NCI-H774 (cell line): ENCODE measurements at places on chromosomes 7 and 10.

DNA sequence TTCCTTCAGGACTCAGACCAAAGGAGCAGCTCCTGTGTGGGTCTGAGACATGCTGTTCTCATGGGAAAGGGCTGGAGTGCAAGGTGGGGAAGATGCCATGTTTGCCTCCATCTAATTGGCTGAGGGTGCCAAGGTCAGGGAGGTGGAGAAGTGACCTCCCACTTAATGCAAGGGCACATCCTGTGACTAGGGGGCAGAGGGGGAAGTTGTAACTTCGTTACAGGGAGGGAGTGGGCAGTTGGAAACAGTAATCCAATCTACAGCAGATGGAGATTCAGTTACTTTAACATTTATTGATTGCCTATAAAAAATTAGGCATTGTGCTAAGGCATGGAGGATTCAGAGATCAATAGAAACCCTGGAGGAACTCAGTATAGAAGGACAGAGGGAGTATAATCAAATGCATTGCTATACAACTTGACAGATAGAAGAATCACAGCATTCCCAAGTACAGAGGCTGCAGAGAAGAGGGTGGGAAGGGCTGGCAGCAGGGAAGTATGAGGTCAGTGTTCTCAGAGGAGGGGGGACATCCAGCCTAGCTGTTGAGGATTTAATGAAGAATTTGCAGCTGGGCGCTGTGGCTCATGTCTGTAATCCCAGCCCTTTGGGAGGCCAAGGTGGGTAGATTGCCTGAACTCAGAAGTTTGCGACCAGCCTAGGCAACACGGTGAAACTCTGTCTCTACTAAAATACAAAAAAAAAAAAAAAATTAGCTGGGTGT, 75.9 kb downstream of the CCNY start:
- no peak for DNase-seq

GRCh38 chr7:81244224-81244623, 325.4 kb upstream of the SEMA3C start:
- no peak for DNase-seq

DNA sequence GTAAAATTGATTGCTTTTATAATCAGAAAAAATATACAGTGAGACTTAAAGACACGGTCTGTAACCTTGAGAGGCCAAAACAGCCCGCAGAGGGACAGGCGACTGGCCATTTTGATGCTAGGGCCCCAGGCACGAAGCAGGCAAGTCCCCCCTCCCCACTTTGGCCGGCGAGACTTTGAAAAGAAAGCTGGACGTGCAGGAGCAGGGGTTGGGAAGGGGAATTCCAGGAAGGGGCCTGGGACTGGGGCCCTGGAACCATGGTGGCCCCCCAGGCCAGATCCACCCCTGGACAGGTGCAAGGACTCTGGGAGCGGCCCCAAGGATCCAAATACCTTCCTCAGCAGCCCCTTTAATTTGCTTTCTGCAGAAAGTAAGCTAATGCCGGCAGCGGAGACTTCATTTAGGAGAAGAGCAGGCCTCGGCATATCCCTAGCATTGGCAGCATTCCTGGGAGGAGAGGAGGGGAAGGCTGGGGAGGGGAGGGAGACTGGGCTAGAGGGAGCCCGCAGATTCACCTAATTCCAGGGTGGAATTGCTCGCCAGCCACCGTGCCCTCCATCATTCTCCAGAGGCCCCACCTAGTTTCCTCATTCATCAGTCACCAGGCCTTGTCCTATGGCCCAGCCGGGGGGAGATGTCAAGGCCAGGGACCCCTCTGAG, 24.9 kb upstream of the TNRC18 start:
- no peak for DNase-seq

DNA sequence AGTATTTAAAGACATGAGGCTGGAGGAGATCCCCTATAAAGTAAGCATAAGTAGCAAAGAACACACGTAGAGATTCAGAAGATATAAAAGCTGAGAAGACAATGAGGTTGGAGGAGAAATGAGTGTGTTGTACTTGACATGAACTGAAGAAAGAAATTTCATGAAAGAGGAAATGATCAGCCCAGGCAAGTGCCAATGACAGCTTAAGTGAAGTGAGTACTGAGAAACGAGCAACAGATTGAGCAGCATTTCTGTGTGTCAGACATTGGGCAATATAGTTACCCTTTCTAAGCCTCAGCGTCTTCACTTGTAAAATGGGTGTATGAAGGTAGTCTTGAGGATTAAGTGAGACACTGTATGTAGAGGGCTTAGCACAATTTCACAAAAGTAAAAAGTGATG, 4.8 kb upstream of the LIPA start:
- no peak for DNase-seq

DNA sequence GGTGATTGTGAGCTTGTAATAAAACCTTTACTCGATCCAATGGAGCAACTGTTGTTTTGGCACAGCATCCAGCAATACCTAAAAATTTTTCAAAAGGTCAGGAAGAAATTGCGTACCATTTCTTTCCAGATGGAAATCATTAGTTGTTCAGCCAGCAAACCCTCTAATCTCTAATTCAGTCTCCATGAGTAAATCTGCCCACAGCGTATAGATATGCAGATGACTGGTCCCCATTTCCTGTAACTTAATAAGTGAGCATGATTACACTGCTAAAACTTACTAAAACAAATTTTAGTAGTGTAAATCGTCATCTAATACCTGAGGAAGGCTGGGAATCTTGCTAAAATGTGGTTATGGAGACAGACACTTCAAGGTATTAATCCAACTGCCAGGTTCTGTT, 10.6 kb downstream of the SLC25A16 start:
- DNase-seq: no peak

DNA sequence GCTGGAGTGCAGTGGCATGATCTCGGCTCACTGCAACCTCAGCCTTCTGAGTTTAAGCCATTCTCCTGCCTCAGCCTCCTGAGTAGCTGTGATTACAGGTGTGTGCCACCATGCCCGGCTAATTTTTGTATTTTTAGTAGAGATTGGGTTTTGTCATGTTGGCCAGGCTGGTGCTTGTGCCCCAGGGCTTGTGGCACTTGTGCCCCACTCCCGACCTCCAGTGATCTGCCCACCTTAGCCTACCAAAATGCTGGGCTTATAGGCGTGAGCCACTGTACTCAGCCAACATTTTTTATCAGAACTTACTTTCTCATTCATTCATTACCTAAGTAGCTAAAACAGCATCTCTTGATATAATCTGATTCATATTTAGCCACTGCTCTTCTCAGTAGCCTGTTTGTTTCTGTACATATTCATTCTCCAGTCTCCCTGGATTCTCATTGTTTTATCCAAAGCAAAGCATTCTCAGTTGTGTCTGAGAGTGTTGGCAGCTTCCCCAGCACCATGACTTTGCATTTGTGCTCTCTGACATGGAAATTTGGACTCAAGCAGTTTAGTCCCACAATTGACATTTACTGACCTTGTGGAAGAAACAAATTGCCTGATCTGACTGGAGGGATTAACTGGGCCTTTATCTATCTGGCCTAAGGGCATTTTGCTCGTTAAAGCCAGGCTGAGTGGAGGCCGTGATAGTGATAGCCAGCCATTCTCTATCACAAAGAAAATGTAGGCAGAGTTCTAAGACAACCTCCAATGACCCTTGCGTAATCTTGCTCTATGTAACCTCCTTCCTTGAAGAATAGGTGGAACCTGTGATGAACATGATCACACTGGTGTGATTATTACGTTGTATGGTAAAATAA, 44.9 kb downstream of the AKR1B15 start:
- DNase-seq: no peak

DNA sequence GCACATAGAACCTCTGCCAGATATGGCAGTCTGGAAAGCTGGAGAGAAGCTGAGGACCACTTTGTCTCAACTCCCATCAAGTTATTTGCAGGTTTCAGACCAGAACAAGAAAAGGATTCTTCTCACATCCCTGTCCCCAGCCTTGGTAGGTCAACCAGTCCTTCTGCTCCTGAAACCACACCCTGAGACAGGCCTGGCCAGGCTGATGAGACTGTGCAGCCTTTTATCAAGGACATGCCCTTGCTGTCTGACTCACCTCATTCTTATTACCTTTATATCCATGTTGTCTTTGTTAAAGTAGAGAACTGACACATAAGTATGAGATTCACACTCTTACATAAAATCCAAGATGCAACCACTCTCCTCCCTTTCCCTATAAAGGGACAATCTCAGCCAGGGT, 354.9 kb downstream of the PLXNA4 start:
- DNase-seq: no peak

DNA sequence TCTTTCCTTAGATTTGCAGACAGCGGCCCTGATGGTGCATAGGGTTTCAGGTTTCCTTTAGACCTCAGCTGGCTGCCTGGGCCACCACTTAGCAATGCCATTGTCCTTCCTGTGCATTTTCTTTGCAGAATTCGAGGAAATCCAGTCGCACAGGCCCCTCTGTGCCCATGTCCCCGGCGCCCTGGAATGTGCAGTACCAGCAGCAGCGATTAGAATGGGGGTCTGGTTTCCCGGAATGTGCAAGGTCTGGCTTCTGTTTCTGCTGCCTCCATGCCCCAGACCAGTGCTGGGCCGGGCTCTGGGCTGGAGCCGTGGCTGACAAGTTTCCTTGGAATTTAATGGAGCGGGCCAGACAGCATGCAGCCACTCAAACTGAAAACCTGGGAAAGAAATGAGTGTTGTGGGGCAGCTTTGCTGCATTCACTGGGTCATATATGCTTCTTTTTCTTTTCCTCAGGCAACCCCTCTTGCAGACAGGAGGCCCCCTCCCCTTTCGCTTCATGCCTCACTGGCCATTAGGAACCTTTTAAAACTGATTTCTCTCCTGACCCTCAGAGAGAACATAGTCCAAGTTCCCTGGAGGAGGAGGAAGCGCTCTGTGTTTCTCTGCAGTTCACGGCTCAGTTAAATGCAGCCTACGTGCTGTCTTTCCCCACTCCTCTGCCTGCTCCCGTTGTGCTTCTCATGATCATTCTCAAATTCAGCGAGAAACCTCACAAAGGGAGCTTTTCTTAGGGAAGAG, 14.4 kb downstream of the HTRA1 start:
- DNase-seq: no peak

DNA sequence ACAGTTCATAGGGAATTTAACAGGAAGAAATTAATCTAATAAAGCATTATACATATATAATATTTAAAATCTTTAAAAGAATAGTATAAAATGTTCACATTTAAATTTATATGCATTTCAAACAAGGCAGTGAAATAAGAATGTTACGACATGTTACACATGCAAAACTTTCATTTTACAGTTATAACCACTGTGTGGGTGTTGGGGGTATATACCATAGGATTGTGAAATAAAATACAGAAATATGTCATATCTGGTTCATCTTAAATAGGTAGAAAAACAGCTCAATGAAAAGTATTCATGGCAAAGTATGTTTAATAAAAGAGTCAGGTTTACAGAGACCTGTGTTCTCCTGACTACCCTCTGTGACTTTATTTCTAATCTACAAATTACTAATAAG, 45.6 kb downstream of the CHCHD3 start:
- DNase-seq: no peak

DNA sequence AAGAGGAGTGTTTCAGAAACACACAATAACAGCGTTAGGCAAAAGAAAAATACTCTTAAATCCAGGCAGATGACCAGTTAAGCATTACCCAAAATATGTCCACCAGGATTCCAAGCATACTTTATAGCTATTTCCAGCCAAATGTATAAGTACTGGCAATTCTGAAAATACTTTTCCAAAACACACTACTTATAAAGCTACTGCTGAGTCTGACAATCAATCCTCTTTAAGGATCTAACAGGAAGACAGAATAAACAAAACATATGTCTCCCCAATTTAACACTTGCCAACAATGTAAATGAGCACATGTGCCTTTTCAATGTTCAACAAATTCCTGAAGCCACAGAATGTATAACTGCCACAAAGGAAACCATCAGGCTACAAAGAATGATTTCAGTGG, 370.9 kb downstream of the SORCS1 start:
- no peak for DNase-seq

- no peak for DNase-seq
These were observed 25.3 kb downstream of the ADD3 start for GRCh38 chr10:110032801-110033700.

DNA sequence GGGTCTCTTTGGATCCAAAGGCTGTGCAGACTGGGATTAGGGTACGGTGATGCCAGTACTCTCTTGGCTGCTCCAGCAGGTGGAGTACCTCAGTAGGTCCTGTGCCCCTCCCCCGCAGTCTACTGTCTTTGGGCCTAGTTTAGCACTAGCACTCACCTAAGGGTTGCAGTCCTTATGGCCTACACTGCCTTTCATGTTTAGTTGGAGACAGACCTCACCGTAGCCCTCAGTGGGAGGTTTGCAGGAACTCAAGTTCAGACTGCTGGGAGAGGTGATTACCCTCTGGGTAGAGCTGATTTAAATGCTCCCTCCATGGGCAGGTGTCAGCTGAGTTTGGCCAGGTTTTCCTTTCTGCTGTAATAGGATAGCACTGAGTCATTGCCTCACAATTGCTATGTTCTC, 210.8 kb upstream of the TMEM196 start:
- no peak for DNase-seq

- no peak for DNase-seq
These were observed 50.0 kb upstream of the WIPI2 start for GRCh38 chr7:5139998-5140397.

DNA sequence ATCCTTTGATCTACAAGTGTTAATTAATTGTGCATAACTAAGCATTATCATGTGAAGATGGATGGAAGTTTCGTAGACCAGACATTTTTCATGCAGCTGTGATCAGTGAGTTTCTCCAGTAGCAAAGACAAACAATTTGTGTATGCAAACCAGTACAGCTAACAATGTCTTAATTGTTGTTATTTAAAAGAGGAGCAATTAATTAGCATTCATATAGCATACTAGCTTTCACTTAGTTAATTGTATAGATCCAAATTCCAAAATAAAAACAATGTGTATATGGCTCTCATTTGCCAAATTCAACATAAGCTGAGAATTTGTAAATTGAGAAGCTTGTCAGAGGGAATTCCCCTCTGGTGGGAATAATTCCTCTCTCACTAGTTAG, 22.6 kb upstream of the PRKCQ start:
- DNase-seq: no peak

DNA sequence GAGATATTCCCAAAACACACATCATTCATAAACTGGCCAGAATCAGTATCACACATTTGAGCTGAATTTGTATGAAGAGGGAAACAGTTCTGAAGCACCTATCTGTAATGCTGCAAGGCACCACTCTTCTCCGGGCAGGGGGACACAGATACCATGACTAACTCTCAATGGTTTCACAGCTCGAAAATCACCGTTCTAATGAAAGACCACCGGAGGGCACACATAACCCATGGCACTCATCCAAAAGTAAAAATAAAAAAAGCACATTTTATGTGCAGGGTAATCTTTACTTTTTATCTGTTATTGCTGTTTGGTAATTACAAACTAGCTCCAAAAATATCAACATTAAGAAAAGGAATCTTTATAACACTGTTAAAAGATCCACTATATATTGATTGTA, 137.5 kb downstream of the PARD3 start:
- no peak for DNase-seq

GRCh38 chr10:13857451-13857850, 270.7 kb downstream of the PRPF18 start:
- no peak for DNase-seq
